ENCODE measurements at places on chromosomes 6 and 20.

GRCh38 chr6:43368259-43369160 is 937 bp downstream of the ZNF318 start:
- no peak for DNase-seq

DNA sequence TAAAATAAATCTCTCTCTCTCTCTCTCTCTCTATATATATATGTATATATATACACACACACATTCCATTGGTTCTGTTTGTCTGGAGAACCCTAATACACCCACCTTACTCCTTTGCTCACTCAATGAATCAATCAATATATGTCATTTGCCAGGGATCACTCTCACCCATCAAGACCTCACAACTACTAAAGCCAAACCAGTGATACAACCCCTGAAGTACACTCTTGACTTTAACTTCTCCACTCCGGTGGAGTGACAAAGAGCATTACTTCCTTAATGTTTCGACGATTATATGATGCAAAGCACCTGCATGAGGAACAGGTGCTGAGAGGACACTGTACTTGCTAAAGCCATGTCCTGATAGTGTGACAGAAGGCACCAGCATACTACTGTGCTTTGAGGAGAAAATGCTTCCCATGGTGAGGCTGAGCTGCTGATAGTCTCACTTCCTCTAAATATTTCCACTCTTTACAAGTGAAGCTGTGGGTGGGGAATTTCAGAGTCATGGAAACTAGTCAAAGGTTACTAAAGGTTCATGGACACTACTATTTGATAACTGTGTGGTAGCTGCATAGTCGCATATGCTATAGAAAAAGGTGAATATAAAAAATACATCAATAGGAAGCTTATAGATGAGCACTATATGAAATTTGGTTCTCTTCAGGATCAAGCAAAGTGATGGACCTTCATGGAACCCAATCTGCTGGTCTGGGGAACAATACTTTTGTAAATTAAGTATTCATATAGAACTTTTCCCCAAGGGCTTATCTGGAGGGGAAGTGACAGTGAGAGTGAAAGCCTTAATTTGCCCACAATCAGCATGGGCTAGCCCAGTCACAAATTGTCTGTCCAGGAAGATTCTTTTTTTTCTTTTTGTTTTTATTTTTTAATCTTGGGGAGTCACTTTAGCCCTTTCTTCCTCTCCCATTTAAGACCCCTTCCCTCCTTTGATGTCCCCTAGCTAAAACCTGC is 141.9 kb upstream of the NEDD9 start:
- DNase-seq, result no peak

GRCh38 chr6:110495949-110496348 is 19.5 kb upstream of the SLC22A16 start:
- no peak for DNase-seq

GRCh38 chr6:17842934-17843821 is 136.5 kb upstream of the NUP153 start:
- DNase-seq, result no peak

- DNase-seq, result no peak
Observed at GRCh38 chr20:3158968-3159431, 665 bp downstream of the FASTKD5 start.

GRCh38 chr20:53487461-53488200 is 106.0 kb downstream of the ZNF217 start:
- DNase-seq, result no peak

GRCh38 chr6:16654701-16655100 is 106.6 kb downstream of the ATXN1 start:
- no peak for DNase-seq

GRCh38 chr20:17648791-17649730 is 33.0 kb downstream of the RRBP1 start:
- DNase-seq, result no peak

DNA sequence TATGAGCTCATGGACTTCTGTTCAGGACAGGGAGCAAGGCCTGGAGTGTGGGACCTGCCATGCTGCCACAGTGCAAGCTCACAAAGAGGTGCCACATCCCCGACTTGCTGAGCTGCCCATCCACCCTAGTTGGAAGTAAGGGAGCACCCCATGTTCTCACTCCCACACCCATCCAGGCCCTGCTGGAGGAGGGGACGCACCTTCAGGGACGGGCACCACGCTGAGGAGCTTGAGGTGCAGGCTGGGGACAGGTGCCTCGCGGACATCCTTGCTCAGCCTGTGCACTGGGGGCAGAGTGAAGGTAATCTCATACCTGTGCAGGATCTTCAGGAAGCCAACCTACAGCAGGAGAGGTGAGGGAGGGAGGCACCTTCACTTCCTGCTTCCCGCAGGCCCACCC is 12.3 kb downstream of the ADISSP start:
- no peak for DNase-seq

- no peak for DNase-seq
Observed at GRCh38 chr6:150866991-150867501, 1.5 kb downstream of the MTHFD1L start.

GRCh38 chr6:140182821-140183220 is 808.4 kb upstream of the CITED2 start:
- peak; percentile 62 for DNase-seq

DNA sequence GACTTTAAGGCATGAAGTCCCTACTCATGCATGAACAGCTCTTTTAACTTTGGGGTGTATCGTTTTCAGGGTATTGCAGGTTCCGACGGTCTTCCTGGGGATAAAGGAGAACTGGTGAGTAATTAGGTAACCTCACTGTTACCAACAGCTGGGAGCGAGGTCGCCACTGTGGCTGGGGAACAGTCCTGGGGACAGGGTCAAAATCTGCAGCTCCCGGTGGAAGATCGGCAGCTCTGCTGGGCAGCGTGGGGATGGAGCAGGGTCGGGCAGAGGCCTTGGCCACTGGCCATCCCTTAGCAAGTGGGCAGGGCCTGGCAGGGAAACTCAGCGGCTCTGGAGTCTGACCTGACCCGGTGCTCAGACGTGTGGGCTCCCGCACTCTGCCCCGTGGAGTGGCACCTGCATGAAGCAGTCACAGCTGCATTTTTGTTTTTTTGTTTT is 16.1 kb downstream of the COL9A3 start:
- DNase-seq, result no peak

DNA sequence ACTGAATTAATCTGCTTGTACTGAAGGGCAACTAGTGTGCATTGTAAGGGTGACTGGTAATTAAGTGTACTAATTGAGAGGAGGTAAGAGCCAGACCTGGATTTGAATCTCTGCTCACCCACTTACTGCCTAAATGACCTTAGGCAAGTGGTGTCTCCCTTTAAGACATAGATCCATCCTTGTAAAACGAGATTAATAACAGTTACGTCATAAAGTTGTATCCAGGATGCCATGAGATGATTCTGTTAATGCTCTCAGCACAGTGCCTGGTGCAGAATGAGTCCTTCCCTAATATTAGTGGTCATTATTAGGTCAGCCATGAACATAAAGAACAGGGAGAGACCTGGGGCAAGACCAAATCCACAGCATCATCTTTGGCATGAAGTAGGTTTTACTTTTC is 470.1 kb downstream of the MAFB start:
- DNase-seq, result no peak

GRCh38 chr6:43800746-43801494 is 30.9 kb downstream of the VEGFA start:
- DNase-seq, result no peak

DNA sequence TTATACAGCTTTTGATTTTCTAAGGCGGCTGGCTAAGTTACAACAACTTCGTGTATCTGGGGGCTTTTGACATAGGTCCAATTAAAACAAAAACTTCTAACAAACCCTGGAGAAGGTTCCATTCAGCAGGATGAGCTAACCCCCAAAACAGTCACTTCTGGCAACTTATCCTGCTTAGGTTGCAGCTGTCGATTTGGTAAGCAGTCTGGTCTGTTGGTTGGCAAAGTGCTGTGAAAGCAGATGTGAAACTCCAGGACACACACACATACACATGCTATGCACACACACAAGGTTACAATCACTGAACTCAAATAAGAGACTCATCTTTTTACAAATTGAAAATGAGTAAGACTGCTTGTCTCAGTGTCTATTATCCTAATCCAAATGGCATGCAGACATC is 119.0 kb upstream of the STMND1 start:
- DNase-seq, result peak; percentile 97

GRCh38 chr6:156807795-156808194 is 30.6 kb downstream of the ARID1B start:
- DNase-seq, result no peak

- peak; percentile 35 for DNase-seq
Observed at GRCh38 chr6:28953039-28953584, 29.3 kb upstream of the TRIM27 start.

- DNase-seq, result no peak
Observed at GRCh38 chr6:33738153-33738552, 8.6 kb downstream of the IP6K3 start.

DNA sequence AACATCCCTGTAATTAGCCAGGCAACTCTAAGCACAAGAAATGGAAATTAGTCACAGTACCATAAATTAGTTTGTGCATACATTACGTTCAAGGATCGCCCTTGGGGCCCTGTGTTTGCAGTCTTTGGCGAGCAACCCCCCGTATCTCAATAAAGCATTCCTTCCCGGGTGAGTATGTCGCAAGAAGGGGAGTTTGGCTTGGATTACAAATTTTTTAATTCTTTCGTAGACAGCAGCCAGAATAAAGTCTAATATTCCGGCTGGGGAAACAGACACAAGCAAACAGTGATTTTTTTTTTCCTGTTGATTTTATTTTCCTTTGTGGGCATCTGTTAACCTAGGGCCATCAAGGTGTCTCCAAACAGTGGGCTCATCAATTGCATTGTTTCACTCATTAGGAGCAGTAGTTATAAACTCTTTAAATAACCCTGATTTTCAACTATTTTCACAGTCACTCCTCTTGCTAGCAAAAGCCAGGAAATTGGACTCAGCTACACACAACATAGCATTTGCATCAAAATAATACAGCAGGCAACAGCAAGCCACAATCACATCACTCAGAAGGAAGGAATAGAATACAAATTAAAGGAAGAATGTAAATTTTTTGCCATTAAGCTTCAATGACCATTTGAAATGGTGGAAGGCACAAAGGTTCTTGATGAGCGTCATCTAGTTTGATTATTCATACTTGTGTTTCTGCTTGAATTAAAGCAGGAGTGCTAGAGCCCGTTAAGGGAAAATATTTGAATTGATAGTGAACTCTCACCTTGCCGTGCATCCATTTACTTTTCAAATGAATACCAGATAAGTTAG is 85.3 kb downstream of the LINC00237 start:
- no peak for DNase-seq

GRCh38 chr20:5067877-5068645 is 51.7 kb downstream of the PCNA start:
- no peak for DNase-seq

DNA sequence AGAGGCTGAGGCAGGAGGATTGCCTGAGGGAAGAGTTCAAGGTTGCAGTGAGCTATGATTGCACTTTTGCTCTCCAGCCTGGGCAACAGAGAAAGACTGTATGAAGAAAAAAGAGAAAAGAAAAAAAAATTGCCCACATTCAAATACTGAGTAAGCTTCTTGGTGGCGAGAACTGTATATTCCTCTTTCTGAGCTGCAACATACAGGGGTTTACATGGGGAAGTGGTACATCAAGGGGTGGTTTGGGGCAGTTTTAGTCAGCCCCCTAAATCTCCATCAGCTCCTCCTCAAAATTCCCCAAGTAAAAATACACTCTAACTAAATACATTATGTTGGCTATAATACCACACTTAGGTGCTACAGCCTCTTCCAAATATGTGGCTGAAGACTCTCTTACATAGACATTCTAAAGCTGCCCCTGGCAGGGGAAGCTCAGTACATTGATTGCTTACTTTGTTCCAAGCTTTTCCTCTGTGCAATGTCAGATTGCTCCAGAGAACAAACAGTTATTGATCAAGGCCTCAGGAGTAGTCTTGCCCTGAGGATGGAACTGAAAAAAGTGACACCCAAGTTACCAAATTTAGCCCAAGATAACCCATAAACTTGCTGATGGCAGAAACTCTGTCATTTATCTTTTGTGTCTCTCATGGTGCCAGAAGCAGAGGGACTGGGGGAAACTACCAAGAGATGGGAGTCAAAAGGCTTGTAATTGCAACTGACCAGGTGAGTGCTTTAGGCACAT is 107.4 kb upstream of the RIPOR2 start:
- DNase-seq, result no peak

DNA sequence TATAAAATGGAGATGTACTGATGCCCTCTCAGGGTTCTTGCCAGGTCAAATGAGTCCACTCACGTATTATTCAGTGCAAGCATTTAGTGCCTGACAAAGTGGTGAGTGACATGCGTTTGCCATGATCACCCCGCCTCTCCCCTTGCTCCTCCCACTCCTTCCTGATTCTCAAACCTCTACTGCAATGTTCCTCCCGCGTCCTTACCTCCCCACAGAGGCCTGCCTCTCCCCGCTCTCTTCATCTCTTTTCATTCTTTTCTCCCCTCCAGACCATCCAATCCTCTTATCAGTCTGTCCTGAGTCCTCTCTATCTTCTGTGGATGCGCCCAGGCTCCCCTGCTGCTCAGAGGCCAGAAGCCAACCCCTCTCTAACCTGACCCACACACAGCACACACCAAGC is 40.7 kb downstream of the KCNK5 start:
- DNase-seq, result no peak

GRCh38 chr6:16762550-16763477 is 1.6 kb upstream of the ATXN1 start:
- DNase-seq, result no peak

- no peak for DNase-seq
Observed at GRCh38 chr6:15522856-15523529, 139.8 kb downstream of the DTNBP1 start.

DNA sequence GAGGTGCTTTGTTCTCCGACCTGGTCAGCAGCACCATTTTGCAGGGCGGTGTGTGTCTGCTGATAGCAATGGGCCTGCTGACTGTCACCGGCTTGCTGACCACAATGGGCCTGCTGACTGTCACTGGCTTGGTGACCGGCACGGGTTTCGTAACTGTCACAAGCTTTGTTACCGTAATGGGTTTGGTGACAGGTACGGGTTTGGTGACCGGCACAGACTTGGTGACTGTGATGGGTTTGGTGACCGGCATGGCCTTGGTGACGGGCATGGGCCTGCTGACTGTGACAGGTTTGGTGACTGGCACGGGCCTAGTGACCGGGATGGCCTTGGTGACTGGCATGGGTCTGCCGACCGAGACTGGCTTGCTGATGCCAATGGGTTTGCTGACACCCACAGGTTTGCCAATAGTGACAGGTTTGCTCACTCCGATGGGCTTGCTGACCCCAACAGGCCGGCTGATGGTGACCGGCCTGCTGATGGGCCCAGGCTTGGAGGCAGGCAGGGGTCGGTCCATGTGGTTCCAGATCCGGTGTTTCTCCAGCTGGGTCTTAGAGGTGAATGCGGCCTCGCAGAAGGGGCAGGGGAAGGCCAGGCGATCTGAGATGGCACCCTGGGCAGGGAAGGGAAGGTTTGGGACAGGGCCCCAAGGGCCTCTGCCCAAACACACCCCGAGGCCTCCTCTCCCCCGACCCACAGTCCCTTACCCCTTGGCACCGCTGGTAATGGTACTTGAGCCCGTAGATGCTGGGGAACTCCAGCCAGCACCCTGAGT is 3.4 kb downstream of the ZNF512B start:
- no peak for DNase-seq

- DNase-seq, result no peak
Observed at GRCh38 chr20:38315290-38315966, 11.5 kb downstream of the BPI start.

- no peak for DNase-seq
Observed at GRCh38 chr20:54112221-54112884, 42.0 kb upstream of the BCAS1 start.

Measured in fibroblast of skin of left quadriceps (primary cell).